IMR-90 (cell line): ENCODE measurements at places on chromosomes 12 and 14. TPM values are rescaled to one million over a fixed set of nuclear protein-coding genes. Genes with fewer than 3 reads are reported as not detected.

AGAP2 gene
- total RNA-seq, result 0.18 and 0.28 TPM in 2 replicates

LTBP2 gene
- 23.8 and 26.7 TPM in 2 replicates for total RNA-seq

HOXC13 gene
- not detected in 2 replicates for total RNA-seq

GPR137C gene
- total RNA-seq, result 0.72 and 1.4 TPM in 2 replicates

RFX4 gene
- total RNA-seq, result not detected in 2 replicates

ACADS gene
- total RNA-seq, result 2.9 and 3.1 TPM in 2 replicates

INTS13 gene
- 31.9 and 46.9 TPM in 2 replicates for total RNA-seq

TAS2R9 gene
- under 0.01 TPM in 1 of 2 replicates, not detected in the other for total RNA-seq

KRT77 gene
- total RNA-seq, result not detected in 2 replicates

GABARAPL1 gene
- 51.6 and 63.0 TPM in 2 replicates for total RNA-seq

RNF212B gene
- total RNA-seq, result not detected in 2 replicates

KLHDC1 gene
- 0.90 and 1.9 TPM in 2 replicates for total RNA-seq

CAPZA3 gene
- total RNA-seq, result not detected in 2 replicates

RNASE7 gene
- total RNA-seq, result not detected in 2 replicates

BCL2L14 gene
- total RNA-seq, result not detected in 2 replicates

SLCO1B1 gene
- not detected in 2 replicates for total RNA-seq
